Activated CD8-positive, alpha-beta memory T cell treated with anti-CD3 and anti-CD28 coated beads, Interleukin-2, amount 10 ng/mL, durations not matched to agents 7 days and 5 days (primary cell): ENCODE measurements at places on chromosomes 13 and 19. TPM values are rescaled to one million over a fixed set of nuclear protein-coding genes. Genes with fewer than 3 reads are reported as not detected.

Gene FTL
- 1,380 TPM for total RNA-seq

Gene DAND5
- total RNA-seq = 0.26 TPM

Gene LYPD5
- total RNA-seq = 0.40 TPM

Gene PEAK3
- total RNA-seq = 0.54 TPM

Gene F2RL3
- 0.12 TPM for total RNA-seq

Gene ADAMTS10
- total RNA-seq = 3.3 TPM

Gene CCDC106
- total RNA-seq = 5.9 TPM

DNA sequence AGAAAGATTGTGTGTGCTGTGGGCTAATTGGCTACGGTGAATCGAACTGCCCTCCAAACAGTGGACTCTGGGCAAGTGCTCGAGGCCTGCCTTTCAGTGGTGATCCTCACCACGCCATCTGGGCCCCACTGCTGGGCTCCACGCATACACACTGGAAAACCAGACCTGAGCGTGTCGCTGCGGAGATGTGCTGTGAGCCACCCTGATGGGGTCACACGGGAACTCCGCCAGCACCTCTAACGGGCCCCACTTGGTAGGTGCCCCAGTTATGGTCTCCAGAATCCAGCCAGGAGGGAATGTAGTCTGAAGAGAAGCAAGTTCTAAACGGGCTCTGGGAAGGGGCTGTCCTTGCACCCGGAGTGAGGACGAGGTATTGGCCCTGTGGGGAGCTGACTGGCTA, 39.3 kb downstream of the C13orf46 start:
- no peak for DNase-seq
- H3K4me1 ChIP-seq = peaks cover 19% of the 10 kb centered on the region
- H3K36me3 ChIP-seq = no peaks in the 10 kb centered on the region
- peaks cover 83% of the 10 kb centered on the region for H3K27me3 ChIP-seq
- H3K4me3 ChIP-seq = no peak overlapping the region
- H3K27ac ChIP-seq = no peak overlapping the region

DNA sequence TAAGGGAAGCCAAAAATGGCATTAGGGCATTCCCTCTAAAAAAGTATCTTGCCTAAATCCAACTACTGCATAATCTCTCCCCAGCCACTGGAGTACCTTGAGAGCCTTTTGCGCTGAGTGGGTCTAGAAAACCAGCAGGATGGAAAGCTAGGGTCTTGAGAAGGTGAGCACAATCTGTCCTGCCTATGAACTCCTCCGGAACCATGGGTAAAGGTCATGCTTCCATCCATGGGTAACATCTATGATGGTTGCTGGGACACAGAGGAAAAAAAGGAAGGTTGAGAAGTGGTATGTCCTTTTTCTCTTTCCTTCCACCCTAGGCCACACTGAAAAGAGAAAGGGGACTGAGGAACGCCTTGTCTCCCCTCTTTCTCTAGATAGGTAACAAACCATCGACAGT, 52.4 kb downstream of the ZNF676 start:
- DNase-seq = no peak
- H3K27ac ChIP-seq = no peak overlapping the region
- no peak overlapping the region for H3K4me3 ChIP-seq
- no peaks in the 10 kb centered on the region for H3K4me1 ChIP-seq

- H3K27me3 ChIP-seq = no peaks in the 10 kb centered on the region
- DNase-seq = peak; percentile 60
- H3K4me3 ChIP-seq = peak overlapping the region; percentile 4
- peaks cover 40% of the 10 kb centered on the region for H3K36me3 ChIP-seq
- peak overlapping the region; percentile 88 for H3K27ac ChIP-seq
Observed at GRCh38 chr19:41325947-41326706, 16.2 kb downstream of the CCDC97 start.

- H3K4me1 ChIP-seq = no peaks in the 10 kb centered on the region
- DNase-seq = no peak
- no peaks in the 10 kb centered on the region for H3K36me3 ChIP-seq
- H3K27me3 ChIP-seq = peaks cover 28% of the 10 kb centered on the region
- no peak within 1 kb of the TSS for H3K4me3 ChIP-seq
- no peak within 1 kb of the TSS for H3K27ac ChIP-seq
Observed at GRCh38 chr19:2720777-2721569, at the start of gene DIRAS1. DIRAS1 (minus strand) TSS chr19:2721372; CDS start chr19:2717806, 3,566 bp downstream.

- no peaks in the 10 kb centered on the region for H3K4me1 ChIP-seq
- H3K27ac ChIP-seq = no peak overlapping the region
- peaks cover 2% of the 10 kb centered on the region for H3K36me3 ChIP-seq
- H3K4me3 ChIP-seq = no peak overlapping the region
- no peak for DNase-seq
- H3K27me3 ChIP-seq = no peaks in the 10 kb centered on the region
Observed at GRCh38 chr13:98941126-98941525, 36.7 kb downstream of the DOCK9 start.

DNA sequence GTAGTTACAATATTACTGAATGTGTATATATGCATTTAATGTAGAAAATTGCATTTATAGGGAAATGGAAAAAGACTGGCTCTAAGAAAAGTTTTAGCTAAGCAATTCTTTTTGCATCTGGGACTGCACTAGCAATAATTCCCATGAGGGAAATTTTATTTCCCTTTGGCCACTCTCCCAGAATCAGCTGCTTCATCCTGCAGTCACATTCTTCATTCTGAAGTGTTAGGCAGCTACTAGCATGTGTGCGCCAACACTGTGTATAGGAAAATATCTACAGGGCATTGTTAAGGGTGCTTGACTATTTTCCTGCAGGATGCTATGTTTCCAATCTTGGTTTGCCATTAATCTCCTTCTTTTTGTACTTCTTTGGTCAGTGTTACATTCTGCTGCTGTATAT, 312.8 kb upstream of the PCDH20 start:
- no peak overlapping the region for H3K27ac ChIP-seq
- DNase-seq = no peak
- H3K36me3 ChIP-seq = no peaks in the 10 kb centered on the region
- H3K4me3 ChIP-seq = no peak overlapping the region

DNA sequence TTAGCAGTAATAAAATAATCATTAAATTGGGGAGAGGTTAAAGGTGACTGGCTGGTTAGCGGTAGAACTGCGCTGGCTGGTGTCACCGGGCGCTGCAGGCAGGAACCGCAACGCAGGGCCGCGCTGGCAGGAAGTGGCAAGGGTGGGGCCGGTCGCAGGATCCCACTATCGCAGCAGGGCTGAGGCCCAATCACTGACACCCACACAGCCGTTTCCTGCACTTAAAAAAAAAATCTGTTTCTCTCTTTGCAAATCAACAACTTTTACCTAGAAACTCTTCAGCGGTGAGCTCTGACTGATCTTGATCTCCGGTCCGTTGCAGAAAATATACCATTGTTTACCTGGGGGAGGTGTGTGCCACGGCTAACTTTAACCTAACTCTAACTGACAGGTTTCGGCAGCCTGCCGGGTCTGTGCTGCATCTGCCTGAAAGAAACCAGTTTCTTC, 46.9 kb downstream of the KLF2 start:
- H3K4me1 ChIP-seq = peaks cover 38% of the 10 kb centered on the region
- DNase-seq = peak; percentile 96
- H3K4me3 ChIP-seq = peak overlapping the region; percentile 57
- H3K36me3 ChIP-seq = peaks cover 26% of the 10 kb centered on the region

DNA sequence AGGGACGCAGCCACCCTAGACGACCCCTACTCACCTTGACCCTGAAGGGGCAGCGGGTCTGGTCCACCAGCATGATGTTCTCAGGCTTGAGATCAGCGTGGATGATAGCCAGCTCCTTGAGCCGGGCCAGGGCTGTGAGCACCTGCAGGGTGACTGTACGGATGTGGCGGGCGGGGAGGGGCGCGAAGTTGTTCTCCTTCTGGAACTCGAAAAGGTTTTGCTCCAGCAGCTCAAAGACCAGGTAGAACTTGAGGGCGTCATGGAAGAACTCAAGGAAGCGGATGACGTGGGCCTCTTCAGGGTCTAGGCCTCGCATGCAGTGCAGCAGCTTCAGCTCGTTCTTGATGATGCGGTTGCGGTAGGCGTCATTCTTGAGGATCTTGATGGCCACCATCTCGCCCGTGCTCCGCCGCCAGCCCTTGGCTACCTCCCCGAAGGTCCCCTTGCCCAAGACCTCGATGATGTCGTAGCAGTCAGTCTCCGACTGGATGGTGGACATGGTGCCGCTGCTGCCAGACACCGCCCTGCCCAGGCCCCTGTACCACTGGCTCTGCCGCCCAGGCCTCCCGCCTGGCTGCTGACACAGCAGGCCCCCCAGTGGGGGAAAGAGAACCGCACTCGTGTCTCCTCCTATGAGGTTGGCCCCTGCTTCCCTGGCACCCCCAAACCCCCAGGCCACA, 437 bp downstream of the HIPK4 start:
- no peak for DNase-seq
- H3K4me1 ChIP-seq = peaks cover 7% of the 10 kb centered on the region
- H3K36me3 ChIP-seq = no peaks in the 10 kb centered on the region

GRCh38 chr19:19554074-19555023, 16.3 kb downstream of the CILP2 start:
- H3K36me3 ChIP-seq = no peaks in the 10 kb centered on the region
- peaks cover 4% of the 10 kb centered on the region for H3K4me1 ChIP-seq
- H3K4me3 ChIP-seq = no peak overlapping the region
- H3K27me3 ChIP-seq = no peaks in the 10 kb centered on the region

GRCh38 chr19:11448410-11448809, 13.0 kb downstream of the PRKCSH start:
- H3K4me3 ChIP-seq = no peak overlapping the region
- no peaks in the 10 kb centered on the region for H3K27me3 ChIP-seq
- DNase-seq = no peak
- H3K36me3 ChIP-seq = peaks cover 7% of the 10 kb centered on the region

- no peak for DNase-seq
- H3K27ac ChIP-seq = no peak overlapping the region
- H3K36me3 ChIP-seq = no peaks in the 10 kb centered on the region
- H3K4me1 ChIP-seq = no peaks in the 10 kb centered on the region
- H3K4me3 ChIP-seq = no peak overlapping the region
- H3K27me3 ChIP-seq = peaks cover 53% of the 10 kb centered on the region
Observed at GRCh38 chr13:28094306-28094705, 6.1 kb downstream of the FLT3 start.

DNA sequence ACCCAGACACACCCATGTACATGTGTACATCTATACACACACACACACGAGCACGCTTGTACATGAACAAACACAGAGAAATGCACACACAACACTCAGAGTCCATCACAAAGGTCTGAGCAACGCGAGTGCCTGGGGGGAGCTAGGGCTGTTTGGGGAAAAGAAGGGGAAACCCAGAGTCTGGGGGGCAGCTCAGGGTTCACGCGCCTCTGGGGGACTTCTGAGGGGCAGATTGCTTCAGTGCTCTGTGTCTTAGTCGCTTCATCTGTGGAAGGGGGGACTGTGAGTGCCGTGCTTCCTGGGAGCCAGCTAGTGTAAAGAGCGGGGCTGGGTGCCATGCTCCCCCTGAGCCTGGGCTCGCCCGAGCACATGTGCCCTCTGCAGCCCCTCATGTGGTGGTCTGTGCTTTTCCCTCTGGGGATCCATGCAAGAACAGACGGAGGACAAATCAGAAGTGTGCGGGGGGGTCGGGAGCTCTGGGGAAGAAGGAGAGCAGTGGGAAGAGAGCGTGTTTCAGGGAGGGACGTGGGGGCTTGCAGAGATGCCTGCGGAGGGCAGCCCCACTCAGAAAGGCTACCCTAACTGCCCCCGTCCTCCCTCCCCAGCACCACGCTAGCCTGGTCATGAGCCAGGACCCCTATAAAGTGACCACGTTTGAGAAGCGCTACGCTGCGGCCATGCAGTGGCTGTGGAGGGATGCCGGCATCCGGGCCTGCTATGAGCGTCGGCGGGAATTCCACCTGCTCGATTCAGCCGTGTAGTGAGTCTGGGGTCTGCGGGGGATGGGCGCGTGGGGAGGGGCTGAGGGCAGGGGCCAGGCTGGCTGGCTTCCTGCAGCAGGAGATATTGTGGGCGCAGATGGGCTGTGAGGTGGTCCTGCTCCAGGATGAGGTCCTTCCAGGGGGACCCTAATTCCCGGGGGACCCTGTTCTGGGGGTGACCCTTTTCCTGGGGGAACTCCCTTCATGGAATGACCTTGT, 14.0 kb downstream of the GNA15 start:
- H3K27ac ChIP-seq = no peak overlapping the region
- peaks cover 21% of the 10 kb centered on the region for H3K36me3 ChIP-seq
- H3K4me3 ChIP-seq = no peak overlapping the region
- peaks cover 15% of the 10 kb centered on the region for H3K4me1 ChIP-seq

- no peaks in the 10 kb centered on the region for H3K36me3 ChIP-seq
- H3K4me1 ChIP-seq = no peaks in the 10 kb centered on the region
- H3K27me3 ChIP-seq = no peaks in the 10 kb centered on the region
- DNase-seq = no peak
- no peak overlapping the region for H3K27ac ChIP-seq
- no peak overlapping the region for H3K4me3 ChIP-seq
Observed at GRCh38 chr13:72379581-72379980, 347.8 kb downstream of the MZT1 start.

GRCh38 chr13:36787181-36787580, 31.8 kb upstream of the RFXAP start:
- H3K27ac ChIP-seq = no peak overlapping the region
- H3K4me3 ChIP-seq = no peak overlapping the region
- no peak for DNase-seq
- peaks cover 18% of the 10 kb centered on the region for H3K27me3 ChIP-seq
- H3K36me3 ChIP-seq = no peaks in the 10 kb centered on the region
- H3K4me1 ChIP-seq = no peaks in the 10 kb centered on the region

- H3K4me1 ChIP-seq = no peaks in the 10 kb centered on the region
- H3K27me3 ChIP-seq = no peaks in the 10 kb centered on the region
- no peak overlapping the region for H3K4me3 ChIP-seq
Observed at GRCh38 chr13:111919286-111919685, 147.7 kb upstream of the SOX1 start.

DNA sequence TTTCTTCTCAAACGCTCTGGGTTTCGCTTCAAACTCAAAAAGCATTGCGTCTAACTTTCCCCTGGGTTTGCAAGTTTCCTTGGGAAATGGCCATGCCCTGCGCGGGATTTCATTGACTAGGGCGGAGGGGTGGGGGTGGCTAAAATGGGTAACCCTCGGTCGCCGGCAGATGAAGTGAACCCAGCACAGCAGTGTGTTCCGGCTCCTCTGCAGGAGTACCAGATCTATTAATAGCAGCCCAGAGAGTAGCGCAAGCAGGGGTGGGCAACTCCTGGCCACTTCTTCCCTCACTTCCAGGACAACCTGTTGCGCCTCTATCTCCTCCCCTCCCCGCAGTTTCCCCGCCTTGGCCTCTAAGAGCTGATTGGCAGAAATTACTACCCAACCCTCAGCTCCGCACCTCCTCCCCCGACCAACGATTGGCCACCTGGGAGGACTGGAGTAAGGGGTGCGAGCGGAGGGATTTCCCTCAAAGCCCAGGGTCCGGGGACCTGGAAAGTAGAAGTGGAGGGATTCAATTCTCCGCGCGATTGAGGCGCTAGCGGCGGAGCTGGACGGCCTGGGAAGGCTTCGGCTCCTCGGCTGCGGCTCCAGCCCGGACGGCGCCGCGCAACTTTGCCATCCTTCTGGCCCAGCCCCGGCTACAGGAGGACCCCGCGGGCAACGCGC, at the start of gene FREM2:
TSS of gene FREM2 (plus strand) at position 501 of the 669 bp plus-strand sequence. CDS start 268 bp downstream, outside the sequence.
- no peak for DNase-seq
- H3K4me3 ChIP-seq = no peak within 1 kb of the TSS
- H3K4me1 ChIP-seq = no peaks in the 10 kb centered on the region
- H3K36me3 ChIP-seq = no peaks in the 10 kb centered on the region
- peaks cover 35% of the 10 kb centered on the region for H3K27me3 ChIP-seq

GRCh38 chr13:40984668-40985366, 34.3 kb downstream of the ELF1 start:
- peaks cover 46% of the 10 kb centered on the region for H3K4me1 ChIP-seq
- H3K27me3 ChIP-seq = no peaks in the 10 kb centered on the region
- H3K4me3 ChIP-seq = peak overlapping the region; percentile 96
- H3K27ac ChIP-seq = peak overlapping the region; percentile 93
